ENCODE measurements at places on chromosomes 4 and X.

GRCh38 chr4:169385376-169385775, 114.6 kb upstream of the SH3RF1 start:
- no peak for DNase-seq

DNA sequence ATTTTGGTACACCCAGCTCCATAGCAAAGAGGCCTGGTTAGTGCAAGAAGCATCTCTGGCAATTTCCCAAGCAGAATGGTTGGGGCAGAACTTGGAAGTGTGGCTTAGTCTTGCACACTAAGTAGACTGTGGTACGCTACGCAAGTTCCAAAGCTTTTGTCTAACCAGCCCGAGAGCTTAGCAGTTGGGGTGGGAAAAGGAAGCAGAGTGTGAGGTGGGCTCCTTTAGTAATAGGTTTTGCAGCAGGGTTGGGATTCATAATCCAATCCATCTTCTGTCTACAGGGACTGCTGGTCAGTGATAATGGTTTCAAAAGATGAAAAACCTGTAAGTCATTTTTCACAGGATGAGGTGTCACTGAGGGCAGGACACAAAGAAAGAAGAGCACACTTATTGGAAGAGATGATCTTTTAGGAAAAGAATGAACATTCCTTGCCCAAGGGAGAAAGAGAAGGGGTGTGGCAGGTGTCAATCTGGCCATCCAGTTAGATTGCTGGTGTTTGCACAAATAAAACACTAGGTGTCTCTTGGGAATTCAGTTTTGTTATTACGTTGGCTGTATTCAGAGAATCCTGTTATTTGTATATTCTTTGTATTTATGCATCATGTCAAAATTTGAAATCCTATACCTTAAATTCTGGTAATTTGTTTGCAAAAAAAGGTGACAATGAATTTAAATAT, 244.3 kb downstream of the GPAT3 start:
- DNase-seq: no peak

DNA sequence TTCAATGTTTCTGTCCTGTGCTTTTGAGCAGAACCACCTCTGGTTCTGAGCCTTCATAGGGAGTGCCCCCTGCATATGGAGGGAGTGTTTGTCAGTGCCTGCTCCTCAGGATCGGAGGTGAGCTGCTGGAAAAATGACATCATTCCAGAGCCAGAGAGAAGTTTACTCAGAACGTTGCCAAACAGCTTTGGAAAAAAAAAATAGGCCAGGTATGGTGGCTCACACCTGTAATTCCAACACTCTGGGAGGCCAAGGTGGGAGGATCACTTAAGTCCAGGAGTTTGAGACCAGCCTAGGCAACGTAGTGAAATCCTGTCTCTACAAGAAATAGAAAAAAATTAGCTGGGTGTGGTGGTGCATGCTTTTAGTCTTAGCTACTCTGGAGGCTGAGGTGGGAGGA, 27.2 kb upstream of the PDLIM3 start:
- no peak for DNase-seq

DNA sequence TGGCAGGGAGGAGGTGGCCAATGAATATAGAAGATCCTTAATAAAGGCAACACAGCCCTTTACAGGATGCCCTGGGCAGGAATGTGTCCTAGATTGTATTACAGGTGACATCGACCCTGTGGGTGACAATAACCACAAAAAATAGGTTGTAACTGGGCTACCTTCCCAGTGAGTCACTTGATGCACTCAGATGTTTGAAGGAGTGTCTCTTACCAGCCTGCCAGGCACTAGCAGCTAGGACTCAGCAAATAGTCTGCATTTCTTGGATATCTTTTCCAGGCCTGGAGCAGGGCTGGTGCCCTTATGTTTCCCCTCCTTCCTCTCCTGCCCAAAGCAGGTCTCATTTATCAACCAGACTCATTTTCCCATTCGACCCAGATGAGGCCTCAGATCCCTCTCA, 50.9 kb upstream of the TMEM164 start:
- DNase-seq: no peak

DNA sequence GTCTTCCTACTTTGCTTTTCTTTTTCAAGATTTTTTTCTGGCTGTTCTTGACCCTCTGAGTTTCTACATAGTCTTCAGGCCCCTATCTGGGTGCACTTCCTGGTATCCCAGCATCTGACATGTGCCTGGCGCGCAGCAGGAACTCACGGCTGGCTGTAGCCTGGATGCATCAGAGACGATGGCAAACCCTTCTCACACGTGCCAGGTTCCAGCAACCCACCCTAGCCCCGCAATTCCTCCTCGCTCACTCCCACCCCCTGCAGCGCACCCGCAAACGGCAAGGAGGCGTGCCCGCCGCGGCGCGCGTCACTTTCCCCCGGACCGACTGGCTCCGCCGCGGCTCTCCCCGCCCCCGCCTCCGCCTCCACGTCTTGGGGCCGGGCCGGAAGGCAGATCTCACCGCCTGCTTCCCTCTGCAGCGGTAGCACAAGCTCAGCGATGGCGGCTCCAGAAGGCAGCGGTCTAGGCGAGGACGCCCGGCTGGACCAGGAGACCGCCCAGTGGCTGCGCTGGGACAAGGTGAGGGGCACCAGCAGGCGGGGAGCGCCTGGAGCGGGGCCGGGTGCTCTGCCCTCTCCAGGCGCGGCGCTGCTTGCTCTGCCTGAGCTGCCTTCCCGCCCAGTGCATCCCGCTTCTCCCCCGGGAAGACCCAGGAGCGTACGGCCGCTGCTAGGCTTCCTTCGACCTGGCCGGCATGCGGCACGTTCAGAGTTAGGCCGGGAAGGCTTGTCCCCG, at the start of gene PGM2:
Gene PGM2 (plus strand): TSS at position 392 of the 735 bp plus-strand sequence. CDS start 47 bp downstream, at position 439.
- peak; percentile 53 for DNase-seq

- no peak for DNase-seq
Observed at GRCh38 chr4:129929984-129930383, 834.0 kb downstream of the C4orf33 start.

DNA sequence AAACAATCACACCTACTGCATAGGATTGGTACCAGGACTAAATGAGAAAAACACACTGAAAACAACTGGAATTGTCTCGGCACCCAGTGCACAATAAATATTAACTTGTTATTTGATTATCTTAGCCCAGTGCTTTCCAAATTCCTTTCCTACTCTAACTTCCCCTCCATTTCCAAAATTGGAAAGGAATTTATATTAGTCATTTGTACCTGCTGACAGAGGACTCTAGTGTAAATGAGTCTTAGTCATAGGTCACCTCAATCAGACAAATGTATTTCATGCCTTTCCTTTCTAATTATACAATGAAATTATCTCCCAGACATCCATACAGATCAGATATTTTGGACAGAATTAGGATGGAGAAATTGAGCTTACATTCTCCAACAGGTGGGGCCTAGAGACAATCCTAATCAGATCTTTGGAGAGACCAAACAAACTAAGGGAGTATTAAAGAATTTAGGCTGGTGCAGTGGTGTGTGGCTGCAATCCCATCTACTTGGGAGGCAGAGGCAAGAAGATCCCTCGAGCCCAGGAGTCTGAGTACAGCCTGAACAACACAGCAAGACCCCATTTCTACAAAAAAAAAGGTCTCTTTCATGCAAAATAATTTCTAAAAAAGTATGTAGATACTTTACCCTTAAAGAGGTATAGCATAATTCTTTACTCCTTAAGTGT, 10.1 kb downstream of the SH3D19 start:
- DNase-seq: no peak

- DNase-seq: no peak
Observed at GRCh38 chrX:17621566-17622270, 115.6 kb upstream of the SCML1 start.

GRCh38 chr4:54855191-54855854, 197.6 kb downstream of the KIT start:
- DNase-seq: no peak

Data from forelimb muscle (tissue), 1 donor.